ENCODE measurements at places on chromosomes 3 and 15.
A peak's percentile ranks its signal among the peaks of the same experiment; 100 is the strongest.

DNA sequence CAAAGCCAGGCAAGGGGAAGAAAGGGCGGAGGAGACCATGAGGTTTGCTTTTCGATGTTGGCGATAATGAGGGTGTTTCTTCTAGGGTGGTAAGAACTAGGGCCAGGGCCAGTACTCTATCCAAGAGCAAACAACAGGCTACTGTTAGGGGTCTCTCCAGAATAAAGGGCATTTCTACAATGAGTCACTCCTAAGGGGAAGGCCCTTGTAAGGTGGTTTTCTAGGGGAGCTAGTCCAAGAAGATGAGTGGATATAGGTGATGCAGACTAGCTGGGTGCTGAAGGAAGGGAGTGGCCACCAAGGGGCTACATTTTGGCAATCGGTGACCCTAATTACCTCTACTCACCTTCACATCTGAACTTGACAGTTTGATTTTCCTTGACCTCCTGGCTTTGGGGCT, 148.5 kb upstream of the HACD2 start:
- DNase-seq = no peak

DNA sequence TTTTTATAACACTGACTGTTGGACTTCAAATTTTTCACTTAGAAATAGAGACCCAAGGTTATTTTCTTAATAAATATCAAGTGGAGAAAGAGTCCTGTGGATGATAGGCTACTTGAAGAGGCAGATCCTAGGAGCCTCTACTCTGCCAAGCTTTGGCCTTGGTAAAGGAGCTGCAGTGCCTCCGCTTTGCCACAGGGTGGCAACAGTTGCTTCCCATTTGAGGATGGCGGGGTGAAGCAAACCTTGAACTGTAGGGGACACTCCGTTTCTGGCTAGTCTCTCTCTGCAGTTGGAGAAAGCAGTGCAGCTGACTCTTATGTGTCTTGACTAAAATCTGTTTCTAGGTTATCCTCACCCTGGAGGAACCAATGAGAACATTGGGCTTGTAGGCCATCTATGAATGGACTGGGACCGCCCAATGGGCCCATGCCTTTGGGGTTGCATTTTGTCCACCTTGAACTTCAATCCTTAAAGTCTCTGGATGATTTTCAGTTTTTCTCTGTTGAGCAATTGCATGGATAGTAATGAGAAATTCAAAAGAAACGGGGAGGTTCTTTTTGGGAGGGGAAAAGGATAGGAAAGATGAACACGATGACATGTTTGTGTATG, 9.8 kb downstream of the SCG5 start:
- DNase-seq = peak; percentile 72

DNA sequence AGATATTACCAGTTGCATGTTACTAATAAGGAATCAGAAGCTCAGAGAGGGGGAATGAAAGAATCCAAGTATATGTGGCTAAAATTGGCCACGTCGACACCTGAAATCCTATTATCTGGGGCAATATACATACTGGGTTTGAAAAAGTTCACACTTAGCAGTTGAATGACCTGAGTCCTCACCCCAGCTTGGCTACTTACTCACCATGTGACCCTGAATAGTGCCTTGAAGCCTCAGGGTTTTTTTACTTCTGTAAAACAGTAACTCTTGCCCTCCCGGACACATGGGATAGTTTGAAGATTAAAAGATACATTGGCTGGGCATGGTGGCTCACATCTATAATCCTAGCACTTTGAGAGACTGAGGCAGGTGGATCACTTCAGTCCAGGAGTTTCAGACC, 342.2 kb upstream of the TPRG1 start:
- no peak for DNase-seq

GRCh38 chr3:192514081-192514753, 213.1 kb downstream of the FGF12 start:
- DNase-seq = peak; percentile 93

GRCh38 chr15:74134387-74135027, 4.1 kb downstream of the ISLR2 start:
- no peak for DNase-seq

DNA sequence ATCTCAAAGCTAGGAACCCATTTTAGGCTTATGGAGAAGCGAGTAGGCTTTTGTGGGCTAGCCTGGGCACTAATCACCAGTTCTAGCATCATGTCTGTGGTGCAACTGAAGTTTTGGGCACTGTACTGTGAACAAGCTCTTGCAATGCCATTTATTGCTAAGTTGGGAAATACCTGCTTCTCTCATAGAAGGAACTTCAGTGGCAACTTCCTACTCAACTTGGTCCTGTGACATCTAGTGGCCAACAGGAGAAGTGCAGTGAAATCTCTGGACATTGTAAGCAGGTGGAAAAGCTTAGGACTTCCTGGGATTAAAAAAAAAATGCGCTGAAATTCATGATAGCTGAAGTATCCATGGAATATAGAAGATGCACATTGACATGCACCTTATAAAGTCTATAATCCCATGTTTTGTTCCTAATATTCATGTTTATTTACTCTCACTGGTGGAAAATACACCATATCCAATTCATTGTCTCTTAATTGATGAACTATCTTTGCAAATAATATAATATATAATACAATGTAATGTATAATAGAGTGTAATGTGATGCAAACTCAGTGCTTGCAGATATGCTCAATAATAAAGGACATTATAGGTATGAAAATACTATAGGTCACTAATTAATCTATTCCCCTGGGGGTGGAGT, 6.5 kb upstream of the ALDH1A3 start:
- peak; percentile 90 for DNase-seq

DNA sequence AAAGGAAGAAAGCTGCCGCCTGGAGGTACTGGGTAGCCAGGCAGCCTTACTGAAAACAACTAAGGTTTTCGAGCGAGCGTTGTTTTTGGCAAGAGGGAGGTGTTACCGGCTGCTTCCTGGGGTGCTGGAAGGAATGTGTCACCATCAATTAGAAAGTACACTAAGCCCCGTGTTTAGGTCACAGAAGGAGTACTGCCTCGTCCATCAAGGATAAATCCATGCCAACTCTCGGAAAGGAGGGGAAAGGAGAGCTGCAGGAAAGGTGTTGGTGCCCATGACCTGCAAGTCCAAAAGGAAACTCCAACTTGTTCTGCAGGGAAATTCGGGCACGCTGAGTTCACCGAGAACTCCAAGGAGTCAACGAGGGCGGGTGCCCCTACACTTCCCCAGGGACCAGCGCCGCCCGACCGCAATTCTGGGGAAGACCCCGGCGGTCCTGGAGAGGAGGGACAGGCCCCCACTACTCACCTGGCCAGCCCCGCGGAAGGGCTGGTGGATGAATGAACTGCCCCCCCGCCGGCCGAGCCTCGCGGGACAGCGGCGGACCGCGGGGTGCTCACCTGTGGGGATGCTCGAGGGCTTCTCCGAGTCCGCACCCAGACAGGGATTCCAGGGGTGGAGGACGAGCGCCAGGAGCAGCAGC, 542 bp downstream of the PLOD2 start:
- DNase-seq = peak; percentile 93

DNA sequence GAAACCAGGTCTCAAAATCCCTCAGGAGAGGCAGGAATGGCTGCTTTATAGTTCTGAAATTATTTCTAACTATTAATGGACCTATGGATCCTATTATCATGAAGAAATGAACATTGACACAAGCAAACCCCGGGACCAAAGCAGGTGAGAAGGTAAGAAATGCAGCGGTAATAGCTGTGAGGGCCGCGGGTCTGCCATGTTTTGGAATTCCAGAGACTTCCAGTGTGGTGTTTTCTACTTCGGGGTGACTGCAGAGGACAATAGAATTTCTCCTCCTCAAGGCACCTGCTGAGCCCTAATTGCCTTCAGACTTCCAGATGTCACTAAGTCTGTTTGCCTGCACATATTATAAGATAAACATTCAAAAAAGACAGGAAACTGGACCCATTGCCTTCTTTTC, 437.4 kb downstream of the GABRG3 start:
- DNase-seq = no peak
